Mononuclear cell (primary cell): ENCODE measurements at places on chromosomes 7 and 10. TPM values are rescaled to one million over a fixed set of nuclear protein-coding genes. Genes with fewer than 3 reads are reported as not detected.

The KCND2 gene
- not detected for total RNA-seq

The NPVF gene
- total RNA-seq: not detected

The FAM25A gene
- total RNA-seq: not detected

The PPP1R17 gene
- not detected for total RNA-seq

The PCDH15 gene
- under 0.01 TPM for total RNA-seq

The CRHR2 gene
- total RNA-seq: not detected

The CAMK2B gene
- total RNA-seq: not detected

The CYP26C1 gene
- total RNA-seq: not detected

The ZNF12 gene
- total RNA-seq: 17.0 TPM

The FAM171A1 gene
- 0.84 TPM for total RNA-seq

The GRM3 gene
- not detected for total RNA-seq

The CHRM2 gene
- under 0.01 TPM for total RNA-seq

The TMEM176A gene
- 2.1 TPM for total RNA-seq

The PRKG1 gene
- 1.2 TPM for total RNA-seq

The EVX1 gene
- not detected for total RNA-seq

The FAM237B gene
- total RNA-seq: not detected

The NUTM2B gene
- 0.63 TPM for total RNA-seq

The NRCAM gene
- 1.5 TPM for total RNA-seq

The ATG9B gene
- 3.6 TPM for total RNA-seq

The ANXA11 gene
- total RNA-seq: 61.6 TPM

The TAS2R3 gene
- 0.73 TPM for total RNA-seq

The CCDC136 gene
- total RNA-seq: 1.3 TPM

The CPN1 gene
- not detected for total RNA-seq

The PCLO gene
- not detected for total RNA-seq

The TSC22D4 gene
- total RNA-seq: 39.8 TPM

The TRPV6 gene
- 0.10 TPM for total RNA-seq

The ZNF853 gene
- total RNA-seq: 3.8 TPM

The SPDYE5 gene
- not detected for total RNA-seq

The NKX1-2 gene
- not detected for total RNA-seq

The IFIT1B gene
- 0.10 TPM for total RNA-seq

The MOGAT3 gene
- not detected for total RNA-seq

The OR6V1 gene
- total RNA-seq: not detected

The TRIM50 gene
- not detected for total RNA-seq

The NCF1 gene
- total RNA-seq: 23.0 TPM

The TUBAL3 gene
- total RNA-seq: not detected

The GIMAP7 gene
- total RNA-seq: 44.2 TPM

The EMX2 gene
- total RNA-seq: 0.10 TPM

The WNT16 gene
- 0.21 TPM for total RNA-seq

The TLX1 gene
- total RNA-seq: not detected

The GARS1 gene
- 74.0 TPM for total RNA-seq

The FEZF1 gene
- total RNA-seq: not detected

The OLAH gene
- total RNA-seq: not detected

The C7orf33 gene
- total RNA-seq: not detected

The NXPH1 gene
- total RNA-seq: not detected

The SMO gene
- 0.10 TPM for total RNA-seq

The PDZD7 gene
- 0.21 TPM for total RNA-seq

The AKR1C3 gene
- 6.3 TPM for total RNA-seq

The MAT1A gene
- total RNA-seq: not detected

The MBL2 gene
- not detected for total RNA-seq

The GJD4 gene
- total RNA-seq: not detected

The OR2A5 gene
- total RNA-seq: under 0.01 TPM
